Pancreas (tissue), 10 donors: ENCODE measurements at places on chromosomes 12 and 14.

GRCh38 chr12:22982635-22983034 is 357.7 kb downstream of the ETNK1 start:
- H3K27ac ChIP-seq, result no peak overlapping the region
- no peaks in the 10 kb centered on the region for H3K36me3 ChIP-seq
- H3K4me1 ChIP-seq, result no peaks in the 10 kb centered on the region
- no peak for DNase-seq

- H3K4me1 ChIP-seq, result no peaks in the 10 kb centered on the region
- no peaks in the 10 kb centered on the region for H3K36me3 ChIP-seq
- H3K4me3 ChIP-seq, result no peak overlapping the region
- no peak for DNase-seq
- H3K27me3 ChIP-seq, result no peaks in the 10 kb centered on the region
- no peak overlapping the region for H3K27ac ChIP-seq
Measured at GRCh38 chr12:132456944-132457495, 32.9 kb upstream of the FBRSL1 start.

DNA sequence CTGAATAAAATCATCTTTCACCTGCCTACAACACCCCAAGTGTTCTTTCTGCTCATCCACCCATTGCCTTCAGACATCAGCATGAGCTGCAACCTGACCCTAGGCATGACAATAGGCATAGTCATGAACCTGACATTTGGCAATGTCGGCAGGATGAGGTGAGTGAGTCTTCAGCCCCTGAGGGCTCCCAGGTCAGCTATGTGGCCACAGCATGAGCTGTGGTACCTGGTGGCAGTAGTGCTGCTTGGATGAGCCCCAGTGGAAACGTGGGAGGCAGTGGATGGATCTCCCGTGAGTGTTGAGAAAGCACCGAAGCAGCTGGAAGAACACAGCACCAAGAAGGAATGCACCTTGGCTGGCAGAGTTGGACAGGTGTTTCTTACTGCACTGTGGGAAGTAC is 334.8 kb upstream of the FAR2 start:
- no peak overlapping the region for H3K4me3 ChIP-seq
- no peak for DNase-seq
- no peaks in the 10 kb centered on the region for H3K4me1 ChIP-seq
- no peaks in the 10 kb centered on the region for H3K36me3 ChIP-seq

GRCh38 chr12:42962384-42962783 is 372.8 kb upstream of the PRICKLE1 start:
- H3K27ac ChIP-seq, result no peak overlapping the region
- H3K27me3 ChIP-seq, result no peaks in the 10 kb centered on the region
- DNase-seq, result no peak
- H3K36me3 ChIP-seq, result no peaks in the 10 kb centered on the region

DNA sequence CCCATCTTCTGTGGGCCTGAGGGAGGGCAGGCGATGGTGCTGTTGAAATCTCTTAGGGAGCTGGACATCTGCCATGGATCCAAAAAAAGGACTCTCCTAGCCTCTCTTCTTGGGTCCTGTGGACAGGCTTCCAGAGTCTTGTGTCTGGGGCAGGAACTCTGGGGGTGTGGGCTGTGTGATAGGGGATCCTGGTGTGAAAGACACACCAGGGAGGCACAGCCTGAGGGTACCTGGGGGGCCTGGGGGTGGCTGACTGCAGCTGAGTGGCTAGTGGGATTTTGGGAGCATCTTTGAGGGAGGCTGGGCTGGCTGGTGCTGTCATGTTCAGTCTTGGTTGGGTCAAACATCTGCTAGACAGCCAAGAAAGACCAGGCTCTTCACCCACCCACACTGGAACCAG is 1.8 kb upstream of the KRT83 start:
- no peak overlapping the region for H3K4me3 ChIP-seq
- H3K36me3 ChIP-seq, result no peaks in the 10 kb centered on the region
- DNase-seq, result no peak
- no peaks in the 10 kb centered on the region for H3K4me1 ChIP-seq

DNA sequence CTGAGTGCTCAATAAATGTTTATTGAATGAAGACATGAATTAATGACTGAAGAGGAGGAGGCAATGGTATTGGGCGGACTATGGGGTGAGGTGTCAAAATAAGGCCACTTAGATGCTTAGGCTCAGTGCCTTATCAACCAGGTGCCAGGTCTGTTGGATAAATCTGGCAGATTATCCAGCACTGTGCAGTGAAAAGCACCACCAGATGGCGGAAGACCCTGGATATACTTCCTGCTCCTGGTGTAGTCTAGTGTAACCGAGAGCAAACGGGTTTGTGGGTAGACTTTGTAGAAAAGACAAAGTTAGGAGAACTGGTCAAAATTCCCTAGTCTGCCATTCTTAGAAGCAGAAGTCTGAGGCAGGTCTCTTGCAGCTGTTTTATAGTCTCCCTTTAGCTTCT is 306.3 kb downstream of the ATP23 start:
- H3K4me1 ChIP-seq, result no peaks in the 10 kb centered on the region
- H3K4me3 ChIP-seq, result no peak overlapping the region
- no peaks in the 10 kb centered on the region for H3K27me3 ChIP-seq
- no peaks in the 10 kb centered on the region for H3K36me3 ChIP-seq
- H3K27ac ChIP-seq, result no peak overlapping the region

- no peaks in the 10 kb centered on the region for H3K27me3 ChIP-seq
- no peak for DNase-seq
- H3K4me1 ChIP-seq, result no peaks in the 10 kb centered on the region
Measured at GRCh38 chr12:46005151-46005797, 14.9 kb upstream of the SCAF11 start.

DNA sequence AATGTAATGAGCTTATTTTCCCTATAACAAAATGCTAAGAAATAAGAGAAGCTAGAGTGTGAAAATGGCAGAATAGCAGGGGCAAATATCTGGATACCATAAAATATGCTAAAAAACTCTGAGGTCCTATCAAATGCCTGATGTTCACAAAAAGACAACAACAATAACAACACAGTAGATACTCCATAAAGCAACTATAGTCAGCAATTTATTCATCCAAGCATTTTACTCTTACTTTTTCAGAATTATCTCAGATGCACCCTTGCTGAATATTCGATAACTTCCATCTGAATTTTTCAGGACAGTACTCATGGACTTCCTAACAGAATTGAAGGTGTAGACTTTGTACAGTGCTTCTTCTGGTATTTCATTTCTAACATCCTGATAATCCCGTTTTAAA is 88.9 kb downstream of the ATP2B1 start:
- DNase-seq, result no peak
- H3K36me3 ChIP-seq, result peaks cover 4% of the 10 kb centered on the region
- H3K27me3 ChIP-seq, result no peaks in the 10 kb centered on the region

DNA sequence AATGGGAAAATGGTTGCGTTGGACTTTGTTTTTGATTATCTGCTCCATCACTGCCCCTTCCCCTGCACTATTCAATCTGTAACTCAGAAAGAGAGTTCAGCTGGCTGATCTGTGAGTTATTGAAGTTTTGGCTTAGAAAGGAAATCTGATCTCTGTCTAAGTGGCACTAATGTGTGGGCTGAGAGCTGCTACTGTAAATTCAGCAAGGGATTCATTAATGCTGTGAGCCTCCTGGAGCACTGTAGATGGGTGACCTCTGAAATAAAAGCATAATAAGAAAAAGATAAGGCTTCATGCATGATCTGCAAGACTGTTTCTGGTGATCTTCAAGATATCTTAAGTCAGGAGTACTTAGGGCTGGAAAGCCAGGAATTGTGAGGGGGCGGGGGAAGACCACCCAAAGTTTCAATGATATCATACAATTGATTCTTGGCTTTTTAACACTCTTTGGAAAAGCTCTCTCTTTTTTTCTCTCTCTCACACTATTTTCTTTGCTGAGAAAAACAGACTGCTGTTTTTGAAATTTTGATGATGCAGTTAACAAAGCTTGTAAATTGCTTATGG is 101.1 kb downstream of the C12orf75 start:
- no peaks in the 10 kb centered on the region for H3K27me3 ChIP-seq
- no peak overlapping the region for H3K27ac ChIP-seq
- peaks cover 3% of the 10 kb centered on the region for H3K4me1 ChIP-seq
- no peak for DNase-seq

DNA sequence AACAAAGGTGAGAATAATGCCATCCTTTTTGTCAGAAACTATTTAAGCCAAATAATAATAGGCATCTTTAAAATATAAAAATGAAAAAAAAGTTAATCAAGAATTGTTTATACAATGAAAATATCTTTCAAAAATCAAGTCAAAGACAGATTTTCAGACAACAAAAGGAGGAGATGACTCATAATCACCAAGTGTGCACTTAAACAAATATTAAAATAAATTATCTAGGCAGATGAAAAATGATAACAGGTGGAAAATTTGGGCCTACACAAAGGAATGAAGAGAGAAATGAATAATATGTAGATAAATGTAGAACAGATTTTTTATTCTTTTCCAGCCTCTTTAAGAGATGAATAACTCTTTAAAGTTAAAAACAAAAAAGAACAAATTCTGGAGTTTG is 250.0 kb upstream of the PLEKHG7 start:
- H3K36me3 ChIP-seq, result no peaks in the 10 kb centered on the region
- H3K4me1 ChIP-seq, result no peaks in the 10 kb centered on the region
- DNase-seq, result no peak
- no peak overlapping the region for H3K4me3 ChIP-seq

- DNase-seq, result no peak
- no peaks in the 10 kb centered on the region for H3K4me1 ChIP-seq
- H3K4me3 ChIP-seq, result no peak overlapping the region
- H3K36me3 ChIP-seq, result no peaks in the 10 kb centered on the region
- H3K27me3 ChIP-seq, result no peaks in the 10 kb centered on the region
- no peak overlapping the region for H3K27ac ChIP-seq
Measured at GRCh38 chr12:51118706-51119105, 35.3 kb upstream of the CSRNP2 start.

- H3K27ac ChIP-seq, result no peak overlapping the region
- no peaks in the 10 kb centered on the region for H3K27me3 ChIP-seq
- no peaks in the 10 kb centered on the region for H3K36me3 ChIP-seq
- H3K4me1 ChIP-seq, result no peaks in the 10 kb centered on the region
Measured at GRCh38 chr12:43277651-43278540, 274.1 kb downstream of the ADAMTS20 start.

GRCh38 chr12:69502345-69503081 is 32.3 kb downstream of the FRS2 start:
- no peak overlapping the region for H3K27ac ChIP-seq
- peaks cover 11% of the 10 kb centered on the region for H3K4me1 ChIP-seq
- no peak overlapping the region for H3K4me3 ChIP-seq
- DNase-seq, result no peak
- no peaks in the 10 kb centered on the region for H3K36me3 ChIP-seq
- H3K27me3 ChIP-seq, result no peaks in the 10 kb centered on the region

DNA sequence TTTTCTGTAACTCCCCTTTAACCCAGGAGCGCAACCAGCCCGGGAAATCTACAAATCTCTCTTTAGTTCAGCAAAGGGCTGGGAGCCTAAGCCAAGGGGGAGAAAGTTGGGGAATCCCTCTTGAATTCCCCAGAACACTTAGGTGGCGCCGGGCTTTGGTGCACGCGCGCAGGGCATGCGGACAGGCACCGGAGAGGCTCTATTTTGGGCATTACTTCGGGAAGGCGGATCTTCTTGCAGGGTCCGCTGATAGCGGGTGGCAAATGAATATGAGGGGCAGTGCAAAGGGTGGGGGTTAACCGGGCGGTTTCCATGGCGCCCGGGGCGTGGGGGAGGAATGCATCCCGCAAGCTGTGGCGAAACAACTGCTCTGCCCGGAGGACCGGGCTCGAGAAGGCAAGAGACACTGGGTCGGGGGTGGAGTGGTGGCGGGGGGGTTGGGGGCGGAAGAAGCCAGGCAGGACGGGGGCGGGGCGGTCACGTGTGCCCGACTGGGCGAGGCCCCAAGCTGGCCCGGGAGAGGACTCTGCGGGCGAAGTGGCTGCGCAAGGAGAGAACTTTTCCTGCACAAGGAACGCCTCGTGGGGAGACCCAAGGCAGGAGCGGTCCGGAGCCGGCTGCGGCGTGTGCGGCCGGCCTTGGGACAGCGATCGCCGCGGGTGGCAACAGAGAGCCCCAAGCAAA is at the start of gene FLVCR2:
Gene FLVCR2, plus strand, starts transcription at position 519 of the 684 bp plus-strand sequence. CDS start 353 bp downstream, outside the sequence.
- H3K4me3 ChIP-seq, result peak within 1 kb of the TSS; percentile 16
- H3K36me3 ChIP-seq, result no peaks in the 10 kb centered on the region
- peak within 1 kb of the TSS; percentile 19 for H3K27ac ChIP-seq
- H3K4me1 ChIP-seq, result peaks cover 6% of the 10 kb centered on the region
- no peaks in the 10 kb centered on the region for H3K27me3 ChIP-seq

- H3K27me3 ChIP-seq, result no peaks in the 10 kb centered on the region
- H3K4me1 ChIP-seq, result peaks cover 4% of the 10 kb centered on the region
- DNase-seq, result no peak
- no peaks in the 10 kb centered on the region for H3K36me3 ChIP-seq
Measured at GRCh38 chr14:37168721-37169120, 3.7 kb downstream of the SLC25A21 start.

DNA sequence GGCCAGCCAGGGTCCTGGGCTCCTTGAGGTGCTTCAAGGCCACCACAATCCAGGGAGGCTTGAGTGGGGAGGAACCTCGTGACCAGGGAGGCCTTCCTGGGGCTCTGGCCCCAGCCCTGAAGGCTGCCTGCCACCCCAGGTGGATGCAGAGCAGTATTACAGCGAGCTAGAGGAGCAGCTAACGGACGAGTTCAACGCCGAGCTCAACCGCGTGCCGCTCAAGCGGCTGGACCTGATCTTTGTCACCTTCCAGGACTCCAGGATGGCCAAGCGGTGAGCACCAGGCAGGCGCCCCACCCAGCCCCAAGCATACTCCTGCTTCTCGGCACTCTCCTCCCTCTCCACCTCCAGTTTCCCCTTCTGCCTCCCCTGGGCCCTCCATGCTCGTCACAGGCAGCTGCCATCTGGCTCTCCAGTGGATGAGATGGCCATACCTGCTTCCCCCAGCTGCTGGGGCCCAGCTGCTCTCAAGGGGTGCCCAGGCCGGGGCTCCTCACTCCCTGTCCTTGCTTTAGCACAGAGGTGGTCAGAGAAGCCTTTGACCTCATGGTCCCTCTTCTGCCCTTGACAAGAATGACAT is 30.6 kb downstream of the NGB start:
- no peaks in the 10 kb centered on the region for H3K27me3 ChIP-seq
- no peak overlapping the region for H3K4me3 ChIP-seq
- H3K36me3 ChIP-seq, result no peaks in the 10 kb centered on the region
- no peaks in the 10 kb centered on the region for H3K4me1 ChIP-seq

- H3K36me3 ChIP-seq, result no peaks in the 10 kb centered on the region
- H3K4me1 ChIP-seq, result no peaks in the 10 kb centered on the region
- no peak overlapping the region for H3K4me3 ChIP-seq
- H3K27ac ChIP-seq, result no peak overlapping the region
- H3K27me3 ChIP-seq, result no peaks in the 10 kb centered on the region
Measured at GRCh38 chr14:76101391-76102379, 50.0 kb upstream of the GPATCH2L start.

DNA sequence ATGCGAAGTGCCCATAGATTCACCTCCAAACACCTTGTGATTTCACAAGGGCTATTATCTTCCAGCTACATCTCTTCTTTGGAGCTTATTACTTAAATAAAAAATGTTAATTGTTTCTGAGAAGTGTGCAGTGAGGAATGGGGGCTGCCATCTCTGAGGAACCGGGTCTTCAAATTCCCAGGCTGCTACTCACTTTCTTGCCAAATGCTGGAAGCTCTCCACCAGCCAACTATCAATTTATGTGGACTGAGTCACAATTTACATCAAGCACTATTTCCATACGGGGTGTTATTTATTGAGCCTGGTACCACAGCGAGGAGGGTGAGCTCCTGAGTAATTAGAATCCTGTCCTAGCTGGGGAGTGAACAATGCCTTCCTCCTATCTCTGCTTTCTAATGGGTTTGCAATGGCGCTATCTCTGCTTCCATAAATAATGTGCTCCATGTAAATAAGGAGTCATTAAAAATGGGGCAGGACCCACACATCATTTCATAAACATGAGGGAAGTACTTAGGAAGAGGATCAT is 898.3 kb downstream of the VRK1 start:
- no peaks in the 10 kb centered on the region for H3K4me1 ChIP-seq
- no peak overlapping the region for H3K27ac ChIP-seq
- no peak for DNase-seq
- H3K36me3 ChIP-seq, result no peaks in the 10 kb centered on the region
- H3K4me3 ChIP-seq, result no peak overlapping the region
